CD8-positive, alpha-beta memory T cell (primary cell): ENCODE measurements at places on chromosomes 1 and 21. TPM values are rescaled to one million over a fixed set of nuclear protein-coding genes. Genes with fewer than 3 reads are reported as not detected.

UQCRHL gene
- 0.95 TPM for polyA plus RNA-seq

TRAF3IP3 gene
- 414 TPM for polyA plus RNA-seq

CNR2 gene
- 5.3 TPM for polyA plus RNA-seq

TMCO1 gene
- 148 TPM for polyA plus RNA-seq

HEYL gene
- polyA plus RNA-seq, result not detected

SYNC gene
- not detected for polyA plus RNA-seq

NOS1AP gene
- polyA plus RNA-seq, result not detected

FALEC gene
- polyA plus RNA-seq, result not detected

ARID4B gene
- 88.6 TPM for polyA plus RNA-seq

DSCAM gene
- polyA plus RNA-seq, result not detected

RIMS3 gene
- polyA plus RNA-seq, result 5.4 TPM

FCRL6 gene
- 129 TPM for polyA plus RNA-seq

SLC45A3 gene
- polyA plus RNA-seq, result not detected

SYCP1 gene
- polyA plus RNA-seq, result not detected

KPRP gene
- polyA plus RNA-seq, result not detected

RNU1-4 gene
- polyA plus RNA-seq, result not detected

DNASE2B gene
- polyA plus RNA-seq, result not detected

LRIG2 gene
- polyA plus RNA-seq, result 7.7 TPM

ADGRL2 gene
- not detected for polyA plus RNA-seq

TMEM63A gene
- 50.6 TPM for polyA plus RNA-seq

MROH9 gene
- polyA plus RNA-seq, result not detected

NCMAP gene
- polyA plus RNA-seq, result not detected

ALX3 gene
- not detected for polyA plus RNA-seq

DHRS3 gene
- 31.9 TPM for polyA plus RNA-seq

PLEKHG5 gene
- 1.0 TPM for polyA plus RNA-seq

CELA3B gene
- polyA plus RNA-seq, result not detected

KCNAB2 gene
- polyA plus RNA-seq, result 52.6 TPM
